ENCODE measurements at places on chromosomes 6 and 20. TPM values are rescaled to one million over a fixed set of nuclear protein-coding genes. Genes with fewer than 3 reads are reported as not detected.

CLVS2 gene
- total RNA-seq: 8.4 TPM

MAFB gene
- 4.9 TPM for total RNA-seq

HLA-DRA gene
- 23.9 TPM for total RNA-seq

RPN2 gene
- total RNA-seq: 141 TPM

SRMS gene
- 0.21 TPM for total RNA-seq

DEFB132 gene
- not detected for total RNA-seq

DEFB112 gene
- not detected for total RNA-seq

MUC22 gene
- 0.16 TPM for total RNA-seq

DNA sequence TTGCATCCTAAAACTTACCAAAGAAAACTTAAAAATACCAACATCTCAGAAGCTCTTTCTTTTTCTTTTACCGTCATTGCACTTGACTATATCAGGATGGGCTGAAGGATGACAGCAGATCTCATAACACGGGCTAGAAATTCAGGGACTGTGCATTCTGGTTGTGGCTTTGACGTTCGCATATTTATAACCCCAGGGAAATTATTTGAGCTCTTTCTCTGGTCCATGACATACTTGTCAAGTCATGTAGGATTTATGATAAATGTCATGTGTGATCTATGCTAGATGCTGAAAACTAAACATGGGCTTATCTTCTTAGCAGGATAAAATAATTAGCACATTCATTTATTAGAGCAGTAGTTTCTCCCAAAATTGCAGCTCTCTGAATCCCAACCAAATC, 74.4 kb upstream of the SAMD5 start:
- no peak for ATAC-seq

DNA sequence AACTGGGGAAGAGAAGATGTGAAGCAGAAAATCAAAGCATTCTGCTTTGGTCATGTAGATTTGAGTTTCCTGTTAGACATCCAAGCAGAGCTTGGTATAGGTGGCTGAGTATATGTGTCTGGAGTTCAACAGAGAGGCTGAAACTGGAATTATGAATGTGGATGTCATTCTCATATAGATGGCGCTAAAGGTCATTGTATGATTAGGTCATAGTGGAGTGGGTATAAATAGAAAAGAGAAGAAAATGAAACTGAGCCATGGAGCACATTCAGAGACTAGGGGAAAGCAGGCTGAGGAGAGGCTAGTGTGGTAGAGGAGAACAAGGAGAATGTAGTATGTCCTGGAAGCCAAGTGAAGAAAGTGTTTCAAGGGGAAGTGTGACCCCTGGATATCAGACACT, 295.6 kb upstream of the PLN start:
- no peak for ATAC-seq

DNA sequence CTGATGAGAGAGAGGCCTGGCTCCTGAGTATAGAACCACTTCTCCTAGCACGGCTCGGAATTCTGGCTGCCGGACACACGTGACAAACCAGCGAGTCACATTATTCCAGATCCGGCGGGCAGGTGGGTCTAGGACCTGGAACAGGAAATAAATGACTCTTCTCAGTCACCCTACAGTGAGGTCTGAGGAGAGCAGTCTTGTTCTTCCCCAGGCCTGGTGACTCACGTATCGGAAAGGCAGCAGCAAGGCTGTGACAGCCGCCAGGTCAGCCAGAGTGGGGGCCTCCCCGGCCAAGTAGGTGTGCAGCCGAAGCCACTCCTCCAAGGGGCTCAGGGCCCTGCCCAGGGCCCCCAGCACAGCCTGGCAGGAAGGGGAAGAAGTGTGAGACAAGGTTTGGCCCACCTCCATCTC, 2.8 kb downstream of the VARS1 start:
- no peak for ATAC-seq

GRCh38 chr20:59273739-59274357, 26.6 kb upstream of the EDN3 start:
- ATAC-seq: no peak

GRCh38 chr6:105507811-105508210, 104.9 kb upstream of the PREP start:
- ATAC-seq: no peak

DNA sequence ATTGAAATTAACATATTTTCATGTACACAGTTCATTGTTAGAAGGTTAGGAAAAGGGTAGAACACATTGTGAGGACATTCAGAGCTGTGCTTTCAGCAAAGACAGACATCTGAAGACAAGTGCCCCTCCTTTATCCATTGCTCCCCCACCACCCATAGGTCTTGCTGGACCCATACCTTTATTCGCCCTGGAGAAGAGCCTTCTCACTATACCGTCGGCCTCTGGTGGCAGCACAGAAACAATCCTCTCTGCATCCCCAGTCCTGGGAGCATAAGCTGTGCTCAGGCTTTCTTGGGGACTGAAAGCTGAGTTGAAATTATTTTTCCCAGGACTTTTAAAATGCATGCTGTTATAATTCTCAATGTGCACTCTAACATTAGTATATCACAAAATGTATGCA, 372.3 kb downstream of the EPHA7 start:
- ATAC-seq: no peak

- ATAC-seq: peak; percentile 32
Observed at GRCh38 chr20:32522776-32523612, 62.1 kb downstream of the NOL4L start.

DNA sequence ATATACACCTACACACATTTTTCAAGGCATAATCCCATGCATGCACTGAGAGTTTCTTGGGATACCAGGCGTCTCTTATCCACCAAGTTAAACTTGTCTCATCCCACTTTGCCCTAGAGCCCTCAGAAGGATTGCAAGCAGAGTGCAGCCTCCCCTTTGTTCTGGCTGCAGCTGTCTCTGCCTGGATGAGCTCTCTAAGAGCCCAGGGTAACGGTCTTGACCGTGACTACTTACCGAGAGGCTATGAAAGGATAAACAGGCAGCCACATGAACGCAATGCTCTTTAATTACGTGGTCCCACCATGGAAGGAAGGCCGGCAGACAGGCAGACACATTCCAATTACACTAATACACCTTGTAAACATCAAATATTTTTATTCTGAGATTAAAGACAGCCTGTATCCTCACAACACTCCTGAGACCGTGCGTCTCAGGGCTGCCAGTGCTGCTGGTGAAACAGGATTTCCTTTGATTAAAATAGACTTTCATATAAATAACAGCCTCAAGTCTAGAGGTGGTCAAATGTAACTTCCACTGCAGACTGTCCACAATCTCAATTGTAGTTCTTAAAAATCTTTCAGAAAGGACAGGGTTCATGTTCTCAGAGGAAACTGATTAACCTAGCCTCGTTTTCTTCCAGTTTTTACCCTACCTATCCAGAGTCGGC, 210.0 kb upstream of the PRDM1 start:
- ATAC-seq: no peak

DNA sequence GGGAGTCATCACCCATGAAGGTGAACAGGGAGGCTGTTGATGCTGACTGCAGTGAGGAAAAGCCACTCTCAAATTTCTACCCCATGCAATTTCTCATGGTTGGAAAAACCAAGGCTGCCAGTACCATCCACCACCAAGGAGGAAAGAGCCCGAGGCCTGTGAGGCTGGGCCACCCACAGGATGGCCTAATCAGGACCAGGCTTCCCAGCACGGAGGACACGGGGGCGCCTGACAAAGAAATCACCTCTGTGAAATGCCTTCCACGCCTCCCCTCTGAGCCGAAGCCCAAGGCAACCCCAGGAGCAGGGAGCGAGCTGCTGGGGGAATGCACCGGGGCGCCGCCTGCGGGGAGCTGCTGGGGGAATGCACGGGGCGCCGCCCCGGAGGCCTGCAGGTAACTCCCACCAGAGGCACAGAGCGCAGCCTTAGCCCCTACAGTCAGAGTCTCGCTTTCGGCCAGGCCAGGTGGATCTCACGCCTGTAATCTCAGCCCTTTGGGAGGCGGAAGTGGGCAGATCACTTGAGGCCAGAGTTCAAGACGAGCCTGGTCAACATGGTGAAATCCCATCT, 26.9 kb downstream of the FOXF2 start:
- ATAC-seq: no peak

- ATAC-seq: no peak
Observed at GRCh38 chr6:102493485-102493884, 1100.0 kb downstream of the GRIK2 start.

DNA sequence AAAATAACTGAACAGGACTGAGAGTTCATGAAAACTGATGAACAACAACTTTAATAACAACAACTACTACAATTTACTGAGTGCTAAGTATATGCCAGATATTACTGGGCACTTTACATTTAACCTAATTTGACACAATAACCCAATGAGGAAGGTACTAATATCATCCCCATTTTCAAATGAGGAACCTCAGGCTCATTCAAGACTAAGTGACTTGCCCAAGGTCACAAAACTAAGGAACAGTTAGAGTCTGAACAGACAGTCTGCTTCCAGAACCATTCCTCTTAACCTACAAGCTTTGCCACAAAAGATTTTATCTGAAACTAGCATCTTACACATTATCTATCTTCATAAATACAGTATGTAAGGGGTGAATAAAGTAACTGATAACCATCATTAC, 10.6 kb upstream of the NDRG3 start:
- no peak for ATAC-seq

DNA sequence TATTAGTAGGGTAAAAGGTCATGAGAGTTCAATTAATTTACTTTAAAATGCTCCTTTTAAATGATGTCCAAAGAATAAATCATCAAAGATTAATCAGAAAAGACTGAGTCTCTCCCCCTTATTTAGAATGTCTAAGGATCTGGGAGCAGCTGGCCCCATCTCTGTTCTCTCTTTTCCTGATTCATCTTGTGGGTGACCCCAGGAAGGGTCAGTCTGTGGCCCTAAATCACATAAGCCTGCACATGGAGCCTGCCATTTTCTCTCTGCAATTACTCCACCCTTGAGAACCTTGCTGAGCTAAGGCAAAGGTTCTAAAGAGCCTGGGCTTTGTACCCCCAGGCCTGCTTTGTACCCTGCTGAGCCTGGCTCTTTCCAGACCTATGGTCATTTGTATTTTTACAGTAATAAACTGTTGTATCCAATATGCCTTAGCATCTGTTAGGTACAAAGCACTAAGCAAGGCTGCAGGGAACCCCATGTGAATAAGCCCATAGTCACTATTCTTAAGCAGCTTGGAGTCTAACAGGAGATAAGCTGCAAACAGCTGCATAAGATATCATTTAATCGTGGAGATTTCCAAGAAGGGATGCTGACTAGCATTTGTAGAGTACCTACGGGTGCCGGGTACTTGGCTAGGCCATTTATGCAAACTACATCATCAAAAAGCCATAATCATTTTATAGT, 431.0 kb upstream of the MARCKS start:
- no peak for ATAC-seq

Data from motor neuron (in vitro differentiated cells).